ENCODE measurements at places on chromosomes 2 and 18.
A peak's percentile ranks its signal among the peaks of the same experiment; 100 is the strongest.

DNA sequence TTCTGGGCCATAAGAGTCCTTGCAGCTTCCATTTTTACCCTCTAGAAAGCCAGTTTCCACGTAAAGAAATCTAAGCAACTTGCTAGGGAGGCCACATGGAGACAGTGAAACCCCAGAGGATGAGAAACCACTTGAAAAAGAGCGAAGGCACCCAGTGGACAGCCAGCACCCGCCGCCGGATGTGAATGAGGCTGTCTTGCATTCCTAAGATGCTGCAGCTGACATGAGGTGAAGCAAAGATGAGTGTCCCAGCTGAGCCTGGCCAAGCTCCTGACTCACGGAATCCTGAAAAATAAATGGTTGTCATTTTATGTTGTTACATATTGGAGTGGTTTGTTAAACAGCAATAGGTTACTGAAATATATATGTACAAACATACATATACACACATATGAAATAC lies 65.9 kb upstream of the STPG4 start:
- DNase-seq, result no peak

GRCh38 chr2:200736646-200737274 lies 75.0 kb upstream of the BZW1 start:
- no peak for DNase-seq

DNA sequence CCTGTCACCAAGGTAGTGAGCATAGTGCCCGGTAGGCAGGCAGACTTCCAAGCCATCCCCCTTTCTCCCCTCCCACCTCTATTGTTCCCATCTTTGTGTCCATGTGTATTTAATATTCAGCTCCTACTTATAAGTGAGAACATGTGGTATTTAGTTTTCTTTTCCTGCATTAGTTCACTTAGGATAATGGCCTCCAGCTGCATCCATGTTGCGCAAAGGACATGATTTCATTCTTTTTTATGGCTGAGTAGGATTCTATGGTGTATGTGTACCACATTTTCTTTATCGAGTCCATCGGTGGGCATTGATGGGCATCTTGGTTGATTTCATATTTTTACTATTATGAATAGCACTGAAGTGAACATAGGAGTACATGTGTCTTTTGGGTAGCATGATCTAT lies 35.3 kb downstream of the MMADHC start:
- no peak for DNase-seq

DNA sequence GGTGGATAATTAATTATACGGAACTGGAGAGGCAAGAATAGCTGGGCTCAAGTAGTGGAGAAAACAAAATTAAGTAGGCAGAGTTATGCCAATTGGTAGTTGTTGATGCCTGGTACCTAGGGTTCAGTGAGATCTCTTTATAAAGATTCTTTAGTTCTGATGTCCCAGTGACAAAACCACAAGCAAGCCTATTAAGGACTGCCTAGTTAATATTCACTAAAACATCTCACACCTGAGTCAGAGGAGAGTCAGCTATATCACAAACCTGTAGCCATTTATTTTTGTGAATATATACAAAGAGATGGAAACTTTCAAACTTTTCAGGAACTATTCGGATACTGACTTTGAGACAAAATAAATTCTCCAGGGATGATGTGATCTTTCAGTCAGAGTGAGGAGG lies 213.9 kb upstream of the CYP26B1 start:
- no peak for DNase-seq

- no peak for DNase-seq
Measured at GRCh38 chr2:158923180-158923594, 45.3 kb upstream of the TANC1 start.

DNA sequence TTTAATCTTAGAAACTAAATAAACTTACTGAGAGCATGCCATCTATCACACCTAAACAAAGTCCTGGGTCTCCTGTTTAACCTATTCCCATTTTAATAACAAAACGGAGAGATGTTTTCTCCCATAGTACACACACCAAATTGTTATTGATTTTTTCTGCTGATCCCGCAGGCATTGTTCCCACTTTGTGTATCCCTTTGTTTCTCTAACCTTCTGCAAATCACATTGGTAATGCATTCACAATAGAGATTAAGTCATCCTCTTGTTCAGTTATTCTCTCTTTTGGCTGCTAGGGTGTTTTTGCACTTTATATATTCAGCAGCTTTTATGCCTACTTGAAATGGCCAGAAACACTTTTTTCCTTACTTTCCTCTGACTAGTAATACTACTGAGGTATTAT lies 1071.9 kb upstream of the CDH2 start:
- no peak for DNase-seq

GRCh38 chr2:16140771-16141640 lies 200.7 kb downstream of the MYCN start:
- DNase-seq, result no peak

DNA sequence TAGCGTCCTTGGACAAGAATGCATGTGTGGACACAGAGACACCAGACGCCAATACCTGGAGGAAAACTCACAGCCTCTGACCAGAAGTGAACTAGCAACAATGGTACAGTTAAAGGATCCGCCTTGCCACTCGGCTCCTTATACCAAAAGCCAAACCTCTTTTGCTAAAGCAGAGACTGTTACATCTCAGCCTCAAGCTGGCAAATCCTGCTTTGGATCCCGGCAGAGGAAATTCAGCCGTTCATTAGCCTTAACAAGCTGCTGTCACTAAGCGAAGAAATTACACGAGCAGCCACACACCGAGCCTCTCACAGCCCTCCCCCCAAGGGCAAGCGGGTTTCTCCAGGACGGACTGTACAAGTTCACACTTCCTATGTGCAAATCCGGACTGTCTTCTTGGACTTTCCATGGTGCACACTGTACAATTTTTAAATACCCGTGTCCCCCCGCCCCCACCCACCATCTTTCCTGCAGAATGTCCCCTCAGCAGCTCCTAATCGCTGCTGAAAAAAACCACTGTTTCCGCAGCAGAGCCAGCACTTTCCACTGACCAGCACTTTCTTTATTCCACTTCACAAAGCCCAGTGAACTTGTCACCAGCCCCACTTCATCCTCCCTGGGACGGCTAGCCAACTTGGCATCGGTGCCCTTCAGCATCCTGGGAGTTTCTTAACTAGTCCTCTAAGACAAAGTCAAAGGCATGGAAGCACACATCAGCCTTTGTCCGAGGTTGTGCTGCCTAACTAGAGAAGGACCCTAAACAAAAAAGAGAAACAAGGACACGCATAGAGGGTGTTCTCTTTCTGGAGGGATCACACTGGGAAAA lies 1.5 kb downstream of the KLF7 start:
- DNase-seq, result peak; percentile 36

DNA sequence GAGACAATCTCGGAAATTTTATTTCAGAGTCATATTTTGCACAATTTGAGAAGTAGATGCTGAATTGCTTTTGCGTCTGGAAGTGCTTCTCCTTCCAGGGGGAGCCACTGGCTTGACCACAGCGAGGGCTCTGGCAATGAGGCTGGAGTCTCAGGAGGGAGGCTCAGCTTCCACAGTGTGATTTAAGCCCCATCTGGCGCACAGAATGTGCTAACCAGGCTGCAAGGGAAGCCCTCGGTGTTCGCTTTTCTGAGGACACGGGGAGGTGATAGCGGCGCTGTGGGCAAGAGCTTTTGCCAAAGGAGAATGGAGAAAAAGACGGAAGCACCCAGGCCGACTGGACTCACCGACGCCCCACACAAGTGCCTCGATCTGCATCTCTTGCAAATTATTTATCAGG lies 52.4 kb downstream of the ADI1 start:
- no peak for DNase-seq

- DNase-seq, result no peak
Measured at GRCh38 chr18:76315722-76316230, 179.3 kb downstream of the ZNF516 start.

GRCh38 chr2:11303290-11304013 lies 41.0 kb downstream of the ROCK2 start:
- no peak for DNase-seq

- no peak for DNase-seq
Measured at GRCh38 chr2:165369131-165369897, 100.2 kb upstream of the CSRNP3 start.

DNA sequence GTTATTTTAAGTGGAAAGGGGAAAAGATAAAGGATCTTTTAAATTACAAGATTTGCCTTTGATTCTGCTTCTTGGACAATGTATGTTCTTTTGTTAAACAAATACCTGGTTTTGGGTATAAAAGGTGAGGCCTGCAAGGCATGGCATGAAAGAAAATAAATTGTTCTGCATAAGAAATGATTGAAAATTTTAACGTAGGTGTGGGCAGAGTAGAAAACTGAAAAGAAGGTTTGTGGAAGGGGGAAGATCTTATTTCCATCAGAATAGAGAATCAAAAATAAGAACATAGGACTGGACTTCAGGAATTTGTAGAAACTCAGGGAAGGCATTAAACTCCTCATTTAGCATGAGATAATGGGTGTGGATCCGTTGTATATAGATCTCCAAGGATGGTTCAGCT lies 153.1 kb downstream of the SETBP1 start:
- DNase-seq, result no peak

- peak; percentile 85 for DNase-seq
Measured at GRCh38 chr18:12702221-12703095, at the start of the genes CEP76 and PSMG2. Gene CEP76 (minus strand): TSS chr18:12702723. CDS start chr18:12702548, 175 bp downstream. Gene PSMG2 (plus strand): TSS chr18:12703042. CDS start chr18:12703108, 66 bp downstream.

GRCh38 chr2:75432761-75433361 lies 127.9 kb downstream of the EVA1A start:
- no peak for DNase-seq

- DNase-seq, result no peak
Measured at GRCh38 chr2:75569546-75569945, 8.8 kb upstream of the EVA1A start.

DNA sequence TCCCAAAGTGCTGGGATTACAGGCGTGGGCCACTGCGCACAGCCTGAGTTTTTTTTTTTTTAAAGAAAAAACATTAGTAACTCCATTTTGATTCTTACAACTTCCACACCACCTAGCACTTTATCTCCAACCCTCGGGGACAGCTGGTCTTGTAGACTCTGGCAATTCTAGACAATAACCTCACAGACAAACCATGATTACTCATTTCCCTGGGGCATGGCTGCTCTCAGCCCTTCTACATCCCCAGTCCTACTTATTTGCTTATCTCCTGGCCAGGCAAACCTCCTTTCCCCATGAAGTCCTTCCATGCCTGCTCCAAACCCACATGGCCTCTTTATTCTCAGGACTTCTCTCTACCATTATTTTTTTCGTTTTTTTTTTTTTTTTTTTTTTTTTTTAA lies 91.1 kb downstream of the ACTR3 start:
- no peak for DNase-seq

DNA sequence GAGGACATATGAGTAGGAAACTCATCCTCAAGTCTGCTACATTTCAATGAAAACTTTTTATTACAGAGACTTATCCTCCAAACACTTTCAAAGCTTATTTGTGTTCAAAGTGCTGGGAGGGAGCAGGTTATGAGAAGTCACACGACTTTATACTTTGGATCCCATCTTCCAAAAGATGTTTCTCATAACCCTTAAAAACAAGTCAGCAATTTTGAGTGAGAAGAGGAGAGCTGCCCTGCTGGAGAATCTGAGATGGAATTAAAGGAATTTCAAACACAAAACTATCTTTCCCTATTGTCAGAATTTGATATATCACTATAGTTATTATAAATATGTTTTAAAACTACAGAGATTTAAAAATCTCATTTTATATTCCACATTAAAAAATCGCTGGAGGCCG lies 45.8 kb downstream of the ROCK2 start:
- DNase-seq, result no peak

DNA sequence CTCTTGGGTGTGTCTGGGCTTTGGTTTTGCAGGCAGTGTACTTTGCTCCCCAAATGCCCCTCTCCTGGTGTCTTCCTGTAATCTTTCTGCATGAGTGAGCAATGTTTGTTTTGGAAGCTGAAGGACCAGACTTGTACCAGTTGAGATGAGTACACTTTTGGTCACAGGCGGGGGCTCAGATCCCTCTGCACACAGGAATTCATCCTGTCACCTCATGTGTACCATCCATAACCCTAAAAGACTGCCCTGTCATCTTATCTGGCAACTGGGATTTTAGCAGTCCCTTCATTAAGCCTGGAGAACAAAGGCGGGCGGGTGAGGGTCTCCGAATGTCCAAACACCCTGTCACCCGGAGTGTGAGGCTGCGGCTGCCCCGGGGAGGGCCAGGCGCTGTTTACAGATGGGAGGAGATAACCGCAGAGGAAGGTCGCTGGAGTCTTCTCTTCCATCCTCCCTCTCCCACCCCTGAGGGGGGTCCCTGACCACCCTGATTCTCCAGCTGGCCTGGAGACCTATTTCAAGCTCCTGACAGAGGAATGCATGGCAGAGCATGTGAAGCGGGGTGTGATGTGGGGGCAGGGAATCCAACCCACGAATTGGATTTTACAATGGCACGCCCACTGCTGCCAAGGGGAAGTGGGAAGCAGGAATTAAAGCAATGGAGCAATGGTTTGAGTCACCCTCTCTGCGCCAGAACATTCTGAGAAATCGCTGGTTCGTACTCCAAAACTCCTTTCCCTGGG lies 158.2 kb upstream of the MYCN start:
- no peak for DNase-seq

GRCh38 chr2:234074751-234075517 lies 24.4 kb downstream of the SPP2 start:
- no peak for DNase-seq

DNA sequence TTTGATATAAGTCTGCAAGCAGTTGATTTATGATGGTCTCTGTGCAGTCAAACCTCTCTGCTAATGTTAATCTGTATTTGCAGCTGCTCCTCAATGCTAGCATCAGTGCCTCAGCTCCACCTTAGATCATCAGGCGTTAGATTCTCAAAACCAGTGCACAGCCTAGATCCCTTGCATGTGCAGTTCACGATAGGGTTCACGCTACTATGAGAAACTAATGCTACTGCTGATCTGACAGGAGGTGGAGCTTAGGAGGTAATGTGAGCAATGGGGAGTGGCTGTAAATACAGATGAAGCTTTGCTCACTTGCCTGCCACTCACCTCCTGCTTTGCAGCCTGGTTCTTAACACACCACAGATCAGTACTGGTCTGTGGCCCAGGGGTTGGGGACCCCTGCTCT lies 18.4 kb downstream of the RBKS start:
- no peak for DNase-seq

DNA sequence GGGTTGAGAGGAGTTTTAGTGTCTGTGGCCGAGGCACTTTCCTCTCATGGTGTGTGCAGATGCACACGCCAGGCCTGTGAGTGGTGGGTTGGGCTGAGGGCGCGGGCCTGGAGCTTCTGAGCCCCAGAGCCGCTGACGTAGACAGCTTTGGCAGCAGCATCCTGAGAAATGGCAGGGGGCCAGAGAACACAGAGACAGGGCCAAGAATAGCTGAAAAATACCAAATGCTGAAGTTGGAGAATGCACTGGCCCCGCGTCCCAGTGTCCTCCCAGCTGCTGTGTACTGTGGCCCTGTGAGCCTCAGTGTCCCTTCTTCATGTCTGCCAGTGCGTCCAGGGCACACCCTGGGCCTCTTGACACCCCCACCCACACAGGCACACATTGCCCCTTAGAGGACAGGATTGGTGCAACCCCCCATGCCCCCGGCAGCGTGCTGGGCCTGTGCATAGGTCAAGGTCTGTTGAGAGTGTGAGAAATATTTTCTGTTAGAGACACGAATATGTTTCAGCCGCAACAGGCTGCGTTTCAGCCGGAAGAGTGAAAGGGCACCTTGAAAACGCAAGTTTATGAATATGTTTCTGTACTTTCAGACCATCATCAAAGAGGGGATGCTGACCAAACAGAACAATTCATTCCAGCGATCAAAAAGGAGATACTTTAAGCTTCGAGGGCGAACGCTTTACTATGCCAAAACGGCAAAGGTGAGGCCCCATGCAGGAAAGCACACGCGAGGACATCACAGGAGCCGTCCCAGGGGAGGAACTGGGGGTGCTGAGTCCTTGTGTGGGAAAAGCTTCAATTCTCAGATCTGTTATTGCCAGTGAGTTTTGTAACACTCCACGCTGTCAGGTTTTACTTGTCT lies 33.6 kb downstream of the DGKD start:
- DNase-seq, result no peak

- no peak for DNase-seq
Measured at GRCh38 chr2:98806236-98806697, 75.3 kb upstream of the MGAT4A start.

GRCh38 chr18:24362757-24363156 lies 34.9 kb downstream of the OSBPL1A start:
- DNase-seq, result no peak

All from CD4-positive, alpha-beta T cell treated with Interleukin-12 subunit alpha and Interleukin-12 subunit beta, for 1 hour (primary cell).